NT2/D1 (cell line): ENCODE measurements at places on chromosomes 4 and X.

DNA sequence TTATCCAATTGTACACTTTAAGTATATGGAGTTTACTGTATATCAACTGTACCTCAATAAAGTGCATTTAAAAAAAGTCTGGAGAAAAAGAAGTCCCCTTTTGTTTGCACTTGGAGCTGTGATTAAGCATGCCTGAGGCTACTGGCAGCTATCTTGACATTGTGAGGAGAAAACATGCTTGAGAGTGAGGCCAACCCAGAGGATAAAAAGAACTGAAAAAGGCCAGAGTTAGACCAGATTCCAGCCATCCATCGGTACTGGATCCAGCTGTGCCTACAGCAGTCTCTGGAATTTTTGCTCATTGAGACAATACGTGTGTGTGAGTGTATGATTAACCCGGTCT is 57.4 kb downstream of the LGI2 start:
- DNase-seq: no peak

GRCh38 chr4:66647476-66647875 is 897.8 kb downstream of the CENPC start:
- DNase-seq: no peak

GRCh38 chrX:118594697-118595420 is 99.2 kb downstream of the DOCK11 start:
- DNase-seq: no peak

DNA sequence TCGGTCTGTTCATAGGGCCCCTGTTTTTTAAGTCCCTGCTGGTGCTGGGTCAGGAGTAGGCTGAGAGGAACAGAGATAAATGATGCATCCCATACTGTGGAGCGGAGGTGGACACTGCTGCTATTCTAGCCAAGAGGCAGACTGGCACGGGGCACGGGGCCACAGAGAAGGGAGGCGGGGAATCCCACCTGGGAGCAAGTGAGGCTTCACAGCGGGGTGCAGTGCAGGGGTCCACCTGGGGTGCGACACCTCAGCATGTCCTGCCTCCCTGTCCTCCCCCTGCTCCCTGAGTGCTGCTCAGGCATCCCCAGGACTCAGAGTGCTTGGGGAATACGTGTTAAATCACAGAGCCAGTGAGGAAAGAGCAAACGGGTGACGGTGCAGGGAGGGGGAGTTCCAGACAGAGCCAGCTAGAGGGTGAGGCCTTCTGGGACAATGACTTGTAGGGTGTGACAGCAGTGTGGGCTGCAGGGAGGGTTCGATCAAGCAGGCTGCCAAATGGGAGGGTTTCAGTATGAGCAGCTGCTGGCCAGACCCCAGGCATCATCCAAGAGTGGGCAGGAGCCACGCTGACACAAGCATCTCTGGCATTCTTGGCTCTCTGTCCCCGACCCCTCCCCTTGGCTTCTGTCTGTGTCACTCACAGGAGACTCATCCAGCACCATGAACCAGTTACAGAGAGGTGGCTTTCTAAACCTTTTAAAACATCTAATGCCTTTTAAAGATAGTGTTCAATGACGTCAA is 13.7 kb upstream of the HTRA3 start:
- DNase-seq: no peak

DNA sequence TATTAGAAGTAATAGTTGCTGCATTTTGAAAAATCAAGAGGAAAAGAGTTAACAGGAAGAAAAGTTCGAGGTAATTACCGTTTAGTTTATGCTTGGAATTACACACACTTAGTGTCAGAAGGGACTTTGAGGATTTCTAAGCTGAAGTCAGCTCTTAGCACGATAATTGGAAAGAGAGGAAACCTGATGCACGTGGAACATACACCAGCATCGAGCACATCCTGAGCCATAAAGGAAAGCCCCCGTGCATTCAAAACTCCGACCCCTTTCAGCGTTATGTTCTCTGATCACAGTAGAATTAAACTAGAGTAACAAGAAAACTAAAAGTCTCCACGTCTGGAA is 400 bp upstream of the PAQR3 start:
- DNase-seq: no peak

DNA sequence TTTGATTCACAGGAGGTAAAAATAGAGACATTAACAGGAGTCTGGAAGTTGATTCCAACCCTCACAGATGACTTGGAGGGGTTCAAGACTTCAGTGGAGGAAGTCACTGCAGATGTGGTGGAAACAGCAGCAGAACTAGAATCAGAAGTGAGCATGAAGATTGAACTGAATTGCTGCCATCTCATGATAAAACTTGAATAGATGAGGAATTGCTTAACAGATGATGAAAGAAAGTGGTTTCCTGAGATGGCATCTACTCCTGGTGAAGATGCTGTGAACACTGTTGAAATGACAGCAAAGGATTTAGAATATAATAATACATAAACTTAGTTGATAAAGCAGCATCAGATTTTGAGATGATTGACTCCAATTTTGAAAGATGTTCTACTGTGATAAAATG is 76.5 kb downstream of the RELL1 start:
- no peak for DNase-seq

GRCh38 chrX:26788402-26788998 is 572.5 kb downstream of the MAGEB5 start:
- no peak for DNase-seq

GRCh38 chrX:134562002-134562401 is 96.3 kb downstream of the PLAC1 start:
- no peak for DNase-seq

GRCh38 chr4:87962398-87963146 is 12.9 kb upstream of the SPP1 start:
- no peak for DNase-seq

DNA sequence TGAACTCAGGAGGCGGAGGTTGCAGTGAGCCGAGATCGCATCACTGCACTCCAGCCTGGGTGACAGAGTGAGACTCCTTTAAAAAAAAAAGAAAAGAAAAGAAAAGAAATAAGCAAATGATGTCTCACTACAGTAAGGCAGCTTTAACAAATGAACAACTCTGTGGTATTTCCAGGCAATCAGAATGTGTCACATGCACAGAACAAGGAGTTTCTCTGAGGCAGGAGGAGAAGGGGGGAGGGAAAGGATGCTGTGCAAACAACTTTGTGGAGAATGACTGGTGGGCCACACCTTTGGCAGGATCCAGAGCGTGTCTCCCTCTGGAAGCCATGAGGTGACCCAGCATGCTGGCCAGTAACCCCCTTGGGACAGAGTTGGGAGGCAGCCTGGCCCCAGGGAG is 57.6 kb downstream of the RAI2 start:
- DNase-seq: no peak

- DNase-seq: no peak
These were observed 31.2 kb downstream of the RPS6KA6 start for GRCh38 chrX:84156821-84157220.

DNA sequence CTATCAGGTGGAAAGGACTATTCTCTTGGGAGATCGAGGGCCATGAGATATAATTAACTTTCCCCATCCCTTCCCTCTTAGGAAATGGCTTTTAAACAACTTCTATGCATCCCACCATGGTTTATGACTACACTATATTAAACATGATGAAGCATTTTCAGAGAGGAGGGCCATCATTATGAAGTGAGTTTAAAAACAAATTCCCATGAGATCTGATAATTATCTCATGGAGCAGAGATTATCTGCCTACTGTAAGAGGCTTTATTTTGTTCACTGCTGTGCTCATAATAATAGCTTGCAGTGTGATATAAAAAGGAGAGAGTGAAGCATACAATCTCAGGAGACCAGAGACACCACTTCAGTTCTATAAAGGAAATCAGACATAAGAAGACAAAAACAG is 330.5 kb upstream of the ZFP42 start:
- DNase-seq: no peak

DNA sequence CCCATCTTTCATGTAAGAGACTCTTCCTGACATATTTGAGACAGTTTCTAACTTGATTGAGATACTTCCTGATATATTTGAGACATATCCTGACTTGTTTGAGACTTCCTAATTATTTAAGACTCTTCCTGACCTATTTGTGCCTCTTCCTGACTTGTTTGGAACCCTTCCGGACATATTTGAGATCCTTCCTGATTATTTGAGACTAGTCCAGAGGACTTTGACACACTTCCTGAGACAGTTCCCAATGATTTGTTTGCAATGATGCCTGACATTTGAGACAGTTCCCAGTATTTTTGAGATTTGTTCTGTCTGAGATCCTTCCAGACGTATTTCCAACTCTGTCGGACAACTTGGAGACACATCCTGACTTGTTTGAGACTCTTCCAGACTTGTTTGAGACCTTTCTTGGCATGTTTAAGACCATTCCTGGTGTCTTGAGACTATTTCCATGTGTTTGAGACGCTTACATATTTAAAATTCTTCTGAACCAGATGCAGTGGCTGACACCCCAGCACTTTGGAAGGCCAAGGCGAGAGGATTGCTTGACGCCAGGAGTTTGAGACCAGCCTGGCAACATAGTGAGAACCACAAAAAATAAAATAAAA is 118.9 kb upstream of the USP9X start:
- no peak for DNase-seq
